ENCODE measurements at places on chromosomes 1 and 21.

GRCh38 chr1:25786887-25787759, 12.9 kb upstream of the SELENON start:
- DNase-seq = no peak

GRCh38 chr1:73727036-73727435, 470.9 kb downstream of the LRRIQ3 start:
- DNase-seq = no peak

DNA sequence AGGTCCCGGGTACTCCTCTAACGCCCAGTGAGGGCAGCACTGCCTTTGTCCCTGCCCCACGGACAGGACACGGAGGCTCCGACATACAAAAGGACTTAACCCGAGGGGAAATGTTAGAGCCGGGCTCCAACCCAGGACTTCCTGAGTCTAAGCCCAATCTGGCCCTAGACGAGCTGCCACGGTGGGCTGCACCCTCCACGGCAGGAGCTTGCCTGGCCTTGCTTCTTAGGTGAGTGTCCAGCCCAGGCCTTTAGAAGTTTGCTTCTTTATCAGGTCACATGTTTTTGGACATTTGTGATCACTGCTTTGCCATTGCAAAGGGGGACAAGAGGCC, 11.0 kb upstream of the TMEM200B start:
- no peak for DNase-seq

GRCh38 chr1:53014791-53015507, 47.1 kb upstream of the PODN start:
- peak; percentile 88 for DNase-seq

DNA sequence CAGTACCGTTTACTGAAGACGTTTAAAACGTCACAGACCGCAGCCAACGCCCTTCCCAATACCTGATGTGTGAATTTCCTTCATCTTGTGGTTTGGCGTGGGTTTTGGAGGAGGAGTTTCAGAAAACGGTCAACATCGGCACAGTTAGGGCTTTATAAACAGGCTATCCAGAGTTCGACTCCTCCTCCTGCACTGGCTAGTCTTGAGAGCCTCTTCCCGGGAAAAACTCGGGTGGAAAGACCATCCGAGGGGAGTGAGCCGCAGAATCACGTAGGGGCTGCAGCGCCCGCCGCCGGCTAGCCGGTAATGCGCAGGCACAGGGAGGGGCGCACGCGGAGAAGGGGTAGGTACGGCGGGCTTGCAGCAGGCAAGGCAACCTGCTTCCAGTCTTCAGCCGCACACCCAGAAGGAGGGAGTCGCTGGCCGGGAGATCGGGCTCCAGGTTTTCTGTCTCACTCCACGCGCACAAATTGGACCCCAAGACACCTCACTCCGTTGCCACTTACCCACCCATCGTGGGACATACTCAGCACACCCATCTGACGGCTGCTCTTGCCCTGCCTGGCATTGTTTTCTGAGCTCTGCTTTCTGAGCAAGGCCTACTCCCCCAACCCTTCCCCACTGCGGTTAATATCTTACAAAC, 25.4 kb downstream of the SLC19A2 start:
- no peak for DNase-seq
